Gastroesophageal sphincter (tissue), 4 donors: ENCODE measurements at places on chromosomes 12 and 14.

GRCh38 chr12:121788176-121788818 lies 5.2 kb downstream of the RHOF start:
- no peaks in the 10 kb centered on the region for H3K27me3 ChIP-seq
- H3K4me1 ChIP-seq, result no peaks in the 10 kb centered on the region
- H3K4me3 ChIP-seq, result no peak overlapping the region

GRCh38 chr12:93137656-93138612 lies 208.8 kb upstream of the EEA1 start:
- peak overlapping the region; percentile 72 for H3K27ac ChIP-seq
- no peak overlapping the region for H3K4me3 ChIP-seq
- H3K4me1 ChIP-seq, result peaks cover 44% of the 10 kb centered on the region
- H3K27me3 ChIP-seq, result no peaks in the 10 kb centered on the region
- peak; percentile 40 for ATAC-seq

- no peaks in the 10 kb centered on the region for H3K36me3 ChIP-seq
- no peaks in the 10 kb centered on the region for H3K4me1 ChIP-seq
- H3K4me3 ChIP-seq, result no peak overlapping the region
- no peaks in the 10 kb centered on the region for H3K27me3 ChIP-seq
These were observed 509.2 kb downstream of the FLRT2 start for GRCh38 chr14:86039176-86039575.

DNA sequence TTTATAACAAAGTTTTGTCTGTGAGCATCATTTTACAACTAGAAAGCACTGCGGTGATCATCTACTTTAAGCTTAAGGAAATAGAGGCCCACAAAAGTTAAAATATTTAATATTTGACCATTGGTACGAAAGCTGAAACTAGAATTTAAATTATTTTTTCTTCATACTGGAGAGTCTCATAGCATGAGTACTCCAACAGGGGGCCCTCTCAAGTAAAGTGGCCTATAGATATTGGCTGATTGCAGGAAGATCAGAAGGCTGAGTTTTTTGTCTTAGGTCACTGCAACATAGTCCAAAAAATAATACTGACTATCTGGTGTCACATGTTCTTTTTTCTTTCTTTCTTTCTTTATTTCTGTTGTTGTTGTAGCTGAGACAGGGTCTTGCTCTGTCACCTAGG lies 75.3 kb upstream of the ZDHHC17 start:
- H3K4me1 ChIP-seq, result peaks cover 15% of the 10 kb centered on the region
- H3K27me3 ChIP-seq, result no peaks in the 10 kb centered on the region
- no peak overlapping the region for H3K4me3 ChIP-seq
- no peaks in the 10 kb centered on the region for H3K36me3 ChIP-seq
- H3K27ac ChIP-seq, result no peak overlapping the region
- no peak for ATAC-seq

- H3K27me3 ChIP-seq, result no peaks in the 10 kb centered on the region
- H3K4me3 ChIP-seq, result no peak overlapping the region
- H3K27ac ChIP-seq, result no peak overlapping the region
- H3K4me1 ChIP-seq, result peaks cover 38% of the 10 kb centered on the region
These were observed 111.1 kb downstream of the KITLG start for GRCh38 chr12:88469154-88469553.

GRCh38 chr14:99601361-99601831 lies 2.6 kb downstream of the CCDC85C start:
- no peaks in the 10 kb centered on the region for H3K4me1 ChIP-seq
- no peak for ATAC-seq
- H3K27me3 ChIP-seq, result no peaks in the 10 kb centered on the region
- H3K27ac ChIP-seq, result peak overlapping the region; percentile 96

DNA sequence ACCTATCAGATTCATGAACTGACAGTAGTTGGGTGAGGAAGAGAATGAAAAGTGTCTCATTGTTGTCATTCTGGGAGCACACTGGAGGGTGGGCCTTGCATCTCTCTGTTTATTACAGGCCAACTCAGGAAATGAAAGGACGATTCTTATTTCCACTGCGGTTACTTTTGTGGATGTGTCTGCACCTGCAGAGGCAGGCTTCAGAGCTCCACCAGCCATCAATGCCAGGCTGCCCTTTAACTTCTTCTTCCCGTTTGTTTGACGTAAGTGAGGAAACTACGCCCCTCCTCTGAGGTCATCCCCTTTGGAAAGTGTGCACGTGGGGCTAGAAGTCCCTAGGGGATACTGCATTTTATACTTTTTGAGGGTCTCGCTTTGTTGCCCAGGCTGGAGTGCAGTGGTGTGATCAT lies 33.7 kb downstream of the TCTN1 start:
- H3K4me3 ChIP-seq, result no peak overlapping the region
- H3K36me3 ChIP-seq, result peaks cover 85% of the 10 kb centered on the region
- no peak overlapping the region for H3K27ac ChIP-seq
- H3K27me3 ChIP-seq, result no peaks in the 10 kb centered on the region
- no peak for ATAC-seq
- H3K4me1 ChIP-seq, result no peaks in the 10 kb centered on the region

DNA sequence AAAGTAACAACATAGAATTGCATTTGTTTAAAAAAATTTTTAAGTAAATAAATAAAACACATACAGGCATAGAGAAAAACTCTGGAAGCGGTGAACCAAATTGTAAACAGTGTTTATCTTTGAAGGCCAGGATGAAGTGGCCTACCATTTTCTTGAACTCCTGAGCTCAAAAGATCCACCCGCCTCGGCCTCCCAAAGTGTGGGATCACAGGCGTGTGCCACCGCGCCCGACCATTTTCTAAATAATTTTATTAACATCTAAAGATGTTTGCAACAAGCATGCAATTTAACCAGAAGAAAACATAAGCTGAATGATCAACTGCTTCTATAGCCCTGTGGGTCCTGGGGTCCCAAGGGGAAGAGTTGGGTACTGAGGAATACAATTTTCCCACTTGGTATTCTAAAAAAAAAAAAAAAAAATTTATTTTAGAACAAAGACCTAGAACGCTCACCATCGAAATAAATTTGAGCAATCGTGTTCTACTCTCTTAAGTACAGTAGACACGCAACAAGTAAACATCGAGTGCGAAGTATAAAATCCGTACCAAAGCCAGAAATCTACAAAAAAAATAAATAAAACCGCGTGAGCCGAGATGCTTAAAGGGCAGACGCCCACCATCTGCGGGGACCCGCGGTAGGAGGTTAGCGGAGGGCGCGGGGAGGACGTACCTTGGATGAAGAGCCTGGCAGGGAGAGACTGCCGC lies 484 bp downstream of the MIS18BP1 start:
- H3K27me3 ChIP-seq, result no peaks in the 10 kb centered on the region
- H3K27ac ChIP-seq, result peak overlapping the region; percentile 92
- no peak for ATAC-seq
- peak overlapping the region; percentile 51 for H3K4me3 ChIP-seq

DNA sequence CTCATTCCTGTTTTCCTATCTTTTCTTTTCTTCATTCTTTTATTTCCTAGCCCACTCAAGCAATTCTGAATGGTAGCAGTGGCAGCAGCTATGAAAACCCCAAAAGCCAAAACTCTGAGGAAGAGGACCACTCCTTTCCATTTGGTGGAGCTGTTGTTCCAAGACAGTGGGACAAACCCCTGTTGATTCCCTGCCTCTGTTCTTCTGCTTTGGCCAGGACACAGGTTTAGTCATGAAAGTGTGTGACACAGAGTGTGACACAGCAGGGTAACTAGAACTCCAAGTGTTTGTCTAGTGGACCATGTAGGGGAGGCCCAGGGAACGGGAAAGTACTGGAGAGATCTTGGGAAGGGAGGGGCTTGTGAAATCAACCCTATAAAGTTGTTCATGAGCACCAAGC lies 71.1 kb downstream of the PTCSC3 start:
- no peaks in the 10 kb centered on the region for H3K4me1 ChIP-seq
- no peak overlapping the region for H3K4me3 ChIP-seq
- H3K27ac ChIP-seq, result no peak overlapping the region
- H3K36me3 ChIP-seq, result no peaks in the 10 kb centered on the region

DNA sequence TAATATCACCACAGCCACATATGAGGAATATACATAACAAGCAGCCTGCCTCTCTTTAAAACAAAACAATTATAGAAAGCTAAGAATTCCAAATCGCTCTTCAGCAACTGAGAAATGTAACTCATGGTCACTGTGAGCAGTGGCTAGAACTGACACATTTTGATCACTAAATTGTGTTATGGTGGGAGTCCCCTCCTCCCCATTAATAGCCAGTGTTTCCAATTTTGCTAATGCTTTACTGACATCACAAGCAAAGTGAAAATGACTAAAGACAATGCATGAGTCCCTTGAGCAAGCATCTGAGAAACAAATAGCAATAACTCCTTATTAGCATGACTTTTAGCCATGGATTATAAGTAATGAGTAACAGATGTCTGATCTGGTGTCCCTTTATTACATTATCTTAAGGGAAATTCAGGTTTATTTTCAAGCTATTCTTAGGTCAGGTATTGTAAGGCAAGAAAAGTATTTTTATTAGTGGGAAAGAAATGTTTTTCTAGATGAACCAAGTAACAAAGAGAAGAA lies 148.3 kb downstream of the KCNH5 start:
- no peak overlapping the region for H3K27ac ChIP-seq
- H3K4me3 ChIP-seq, result no peak overlapping the region
- no peaks in the 10 kb centered on the region for H3K4me1 ChIP-seq
- no peak for ATAC-seq
- no peaks in the 10 kb centered on the region for H3K36me3 ChIP-seq

DNA sequence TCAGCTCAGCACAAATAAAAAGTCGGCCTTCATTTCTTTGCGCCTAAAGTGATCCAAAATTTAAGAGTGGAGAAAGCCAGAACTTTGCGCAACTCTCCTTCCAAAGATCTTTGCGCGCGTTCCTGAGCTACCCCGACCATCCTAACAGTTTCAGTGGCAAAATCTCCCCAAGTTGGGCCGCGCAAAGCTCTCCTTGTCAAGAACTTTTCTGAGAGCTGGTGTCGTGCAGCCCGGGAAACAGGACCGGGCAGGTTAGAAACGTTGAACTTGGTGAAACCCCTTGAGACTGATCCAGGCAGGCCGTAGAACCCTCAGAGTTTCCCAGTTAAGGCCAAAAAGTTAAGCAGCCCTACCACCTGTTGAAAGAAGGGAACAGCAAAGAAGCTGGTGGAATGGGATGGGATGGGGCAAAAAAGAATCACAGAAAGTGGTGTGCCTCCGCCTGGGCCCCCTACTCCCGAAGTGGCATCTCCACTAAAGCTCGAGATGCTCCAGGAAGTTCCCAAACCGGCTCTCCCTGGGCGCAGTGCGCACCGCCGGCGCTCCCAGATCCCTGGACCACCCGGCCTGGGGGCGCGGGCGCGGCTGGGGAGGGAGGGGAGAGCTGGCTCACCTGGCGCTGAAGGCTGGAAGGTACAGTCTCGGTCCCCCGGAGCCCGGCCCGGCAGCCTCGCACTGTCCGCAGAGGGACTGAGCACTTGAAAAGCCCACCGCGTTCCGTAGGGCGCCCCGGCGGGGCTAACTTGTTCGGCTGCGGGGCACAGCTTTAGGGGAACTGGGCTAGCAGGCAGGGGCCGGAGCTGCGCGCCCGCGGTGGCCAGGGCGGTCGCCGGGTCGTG lies 768 bp downstream of the DBX2 start:
- no peak for ATAC-seq
- H3K4me3 ChIP-seq, result no peak overlapping the region
- no peak overlapping the region for H3K27ac ChIP-seq
- H3K4me1 ChIP-seq, result peaks cover 9% of the 10 kb centered on the region

DNA sequence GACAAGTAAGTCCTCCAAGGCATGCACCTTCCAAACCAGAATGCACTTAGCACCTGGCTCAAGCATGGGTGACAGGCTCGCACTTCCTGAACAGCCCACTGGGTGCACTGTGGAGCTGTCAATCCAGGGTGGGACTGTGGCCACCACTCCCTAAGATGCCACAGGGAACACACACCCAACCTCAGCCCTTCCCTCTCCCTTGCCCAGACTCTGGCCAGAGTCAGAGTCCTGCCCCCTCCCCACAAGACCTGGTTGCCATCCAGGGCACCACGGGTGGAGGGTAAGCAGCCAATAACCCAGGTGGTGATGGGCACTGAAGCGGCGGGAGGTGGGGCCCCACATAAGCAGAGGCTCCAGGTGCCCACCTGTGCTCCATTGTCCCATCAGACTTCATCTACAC lies 160.6 kb downstream of the MYRFL start:
- H3K4me1 ChIP-seq, result peaks cover 23% of the 10 kb centered on the region
- no peak for ATAC-seq
- H3K4me3 ChIP-seq, result no peak overlapping the region
- no peak overlapping the region for H3K27ac ChIP-seq
- H3K36me3 ChIP-seq, result no peaks in the 10 kb centered on the region
- H3K27me3 ChIP-seq, result no peaks in the 10 kb centered on the region

DNA sequence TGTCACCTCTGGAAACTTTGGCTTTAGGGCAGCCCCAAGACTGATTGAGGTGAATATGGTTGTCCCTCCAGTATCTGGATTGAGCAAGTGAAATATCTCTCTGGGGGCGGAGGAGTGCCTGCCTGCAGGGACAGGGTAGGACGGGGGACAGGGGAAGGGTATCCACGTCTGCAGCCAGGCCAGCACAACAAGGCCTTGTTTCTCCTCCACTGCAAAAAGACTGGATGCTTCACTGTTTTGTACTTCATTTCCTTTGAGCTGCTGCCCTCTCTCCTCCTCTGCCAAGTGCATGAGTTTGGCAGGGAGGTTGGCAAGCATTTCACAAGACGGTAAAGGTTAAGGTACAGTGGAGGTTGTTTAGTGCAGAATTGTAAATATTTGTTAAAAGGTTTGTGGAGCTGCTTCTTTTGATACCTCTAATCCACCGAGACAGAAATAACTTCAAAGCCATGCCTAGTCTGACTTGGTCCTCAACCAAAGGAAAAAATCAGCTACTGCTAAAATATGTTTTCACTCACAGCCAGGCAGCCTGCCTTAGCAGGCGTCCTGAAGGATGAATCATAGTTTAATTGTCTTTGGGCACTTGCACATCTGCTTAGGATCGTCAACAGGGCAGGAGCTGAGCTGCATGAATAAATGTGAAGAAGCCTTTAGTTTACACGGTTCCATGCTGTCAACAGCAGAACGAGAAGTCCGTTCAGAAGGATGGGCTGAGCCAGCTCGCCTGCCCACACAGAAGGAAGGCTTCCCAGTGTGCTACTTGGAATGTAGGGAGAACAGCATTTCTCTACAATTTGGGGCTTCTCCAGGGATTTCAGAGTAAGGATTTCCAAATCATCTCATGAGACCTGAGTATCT lies 269.7 kb downstream of the TTC6 start:
- peak; percentile 65 for ATAC-seq
- no peak overlapping the region for H3K27ac ChIP-seq
- no peak overlapping the region for H3K4me3 ChIP-seq
- H3K36me3 ChIP-seq, result no peaks in the 10 kb centered on the region
- peaks cover 3% of the 10 kb centered on the region for H3K4me1 ChIP-seq
- no peaks in the 10 kb centered on the region for H3K27me3 ChIP-seq

DNA sequence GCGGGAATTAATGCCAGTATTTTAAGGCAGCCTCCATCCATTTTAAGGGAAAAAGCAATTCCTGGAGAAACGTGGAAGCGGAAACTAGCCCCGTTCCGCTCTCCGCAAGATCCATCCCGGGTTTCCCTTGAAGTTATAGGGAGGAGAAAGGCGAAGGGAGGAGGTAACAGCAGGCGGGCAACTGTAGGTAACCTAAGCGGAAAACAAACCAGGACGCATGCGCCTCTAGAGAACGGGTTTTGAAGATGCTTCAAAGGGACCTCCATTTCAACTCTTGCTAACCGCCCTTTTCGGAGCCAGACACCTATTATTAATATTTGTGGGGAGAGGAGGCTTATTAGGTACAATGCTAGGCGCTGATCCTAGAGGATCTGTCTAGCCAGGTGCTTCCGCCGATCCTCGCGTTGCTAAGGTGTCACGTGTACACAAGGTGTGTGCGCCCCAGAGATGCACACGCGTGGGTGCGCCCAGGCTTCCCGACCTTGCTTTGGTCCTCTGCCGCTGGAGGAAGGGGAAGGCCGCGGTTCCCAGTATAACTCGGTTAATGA lies 6.2 kb downstream of the TBX5 start:
- peaks cover 33% of the 10 kb centered on the region for H3K36me3 ChIP-seq
- H3K4me3 ChIP-seq, result peak overlapping the region; percentile 11
- peaks cover 12% of the 10 kb centered on the region for H3K4me1 ChIP-seq
